Natural killer cell (primary cell): ENCODE measurements at places on chromosomes 4 and X. TPM values are rescaled to one million over a fixed set of nuclear protein-coding genes. Genes with fewer than 3 reads are reported as not detected.

The EDA2R gene
- total RNA-seq, result 0.43 TPM

The FRMPD3 gene
- 6.0 TPM for total RNA-seq

The MAGEA2B gene
- total RNA-seq, result not detected

GRCh38 chr4:139773560-139774318, 108.1 kb downstream of the MGST2 start:
- H3K27ac ChIP-seq, result no peak overlapping the region
- H3K27me3 ChIP-seq, result no peaks in the 10 kb centered on the region

DNA sequence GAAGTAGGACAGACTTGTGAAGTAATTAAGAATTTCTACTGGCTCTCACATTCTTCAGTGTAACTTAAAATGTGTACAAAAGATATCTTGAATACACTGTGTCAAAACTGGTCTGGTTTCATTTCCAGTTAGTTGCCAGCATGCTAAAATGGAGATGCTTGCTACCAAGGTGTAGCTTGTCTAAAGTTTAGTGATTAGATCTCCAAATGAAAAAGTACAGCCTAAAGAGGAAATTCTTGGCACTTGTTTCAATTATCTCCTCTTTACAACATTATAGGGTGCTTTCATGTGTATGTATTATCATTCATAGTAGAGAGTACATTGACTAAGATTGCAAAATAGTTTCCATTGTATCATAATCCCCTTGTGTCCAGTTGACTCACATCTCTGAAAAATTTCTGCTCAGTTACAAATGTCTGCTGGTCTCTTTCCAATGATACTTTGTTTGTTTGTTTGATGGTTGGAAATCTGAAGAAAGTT, 97.3 kb upstream of the SPRY1 start:
- no peak overlapping the region for H3K4me3 ChIP-seq
- DNase-seq, result no peak
- H3K27ac ChIP-seq, result no peak overlapping the region
- H3K27me3 ChIP-seq, result no peaks in the 10 kb centered on the region
- H3K4me1 ChIP-seq, result peaks cover 17% of the 10 kb centered on the region

DNA sequence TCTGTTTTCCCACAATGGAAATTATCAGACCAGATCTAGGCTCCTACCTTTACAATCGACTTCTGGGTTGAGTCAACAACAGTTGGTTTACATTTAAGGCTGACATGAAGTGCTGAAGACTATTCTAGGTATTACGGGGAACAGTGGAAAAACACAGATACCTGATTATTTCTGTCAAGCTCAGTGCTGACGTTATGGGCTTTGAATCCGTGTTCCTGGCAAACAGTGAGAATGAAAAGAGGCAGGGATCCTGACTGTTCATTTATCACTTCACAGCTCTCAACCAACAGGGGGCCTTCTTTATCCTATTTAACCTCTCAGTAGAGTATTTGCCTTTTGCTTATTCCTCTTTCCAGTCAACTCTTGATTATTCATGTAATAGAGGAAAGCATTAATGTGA, 43.1 kb downstream of the TMEM164 start:
- H3K27ac ChIP-seq, result no peak overlapping the region
- no peak for DNase-seq
- H3K36me3 ChIP-seq, result no peaks in the 10 kb centered on the region

- no peaks in the 10 kb centered on the region for H3K4me1 ChIP-seq
- no peaks in the 10 kb centered on the region for H3K36me3 ChIP-seq
- H3K27me3 ChIP-seq, result no peaks in the 10 kb centered on the region
- no peak overlapping the region for H3K4me3 ChIP-seq
Measured at GRCh38 chr4:68451246-68452211, 4.3 kb downstream of the TMPRSS11E start.

DNA sequence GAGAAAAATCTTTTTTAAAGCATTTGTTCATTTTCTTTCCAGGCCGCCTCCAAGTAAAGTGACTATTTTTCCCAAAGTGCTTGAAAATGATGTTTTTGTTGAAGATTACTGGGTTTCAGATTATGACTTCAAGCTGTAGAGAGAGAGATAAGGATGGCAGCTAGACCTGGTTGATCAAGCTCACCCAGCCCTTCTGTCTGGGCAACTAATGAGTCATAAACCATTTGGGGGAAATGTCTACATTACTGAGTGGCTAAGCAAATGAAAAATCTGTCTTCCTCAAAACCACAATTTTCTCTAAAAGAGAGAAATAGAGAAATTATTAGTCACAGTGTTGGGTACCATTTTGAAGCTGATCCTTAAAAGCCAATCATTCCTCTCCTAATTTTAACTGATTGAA, 355.4 kb upstream of the CPEB2 start:
- H3K27me3 ChIP-seq, result no peaks in the 10 kb centered on the region
- H3K4me3 ChIP-seq, result no peak overlapping the region
- H3K36me3 ChIP-seq, result no peaks in the 10 kb centered on the region
- H3K4me1 ChIP-seq, result no peaks in the 10 kb centered on the region
- no peak for DNase-seq

GRCh38 chr4:163895378-163896005, 401.0 kb downstream of the TMA16 start:
- H3K27ac ChIP-seq, result no peak overlapping the region
- DNase-seq, result no peak
- H3K27me3 ChIP-seq, result no peaks in the 10 kb centered on the region
- no peaks in the 10 kb centered on the region for H3K36me3 ChIP-seq
- peaks cover 8% of the 10 kb centered on the region for H3K4me1 ChIP-seq

- no peak overlapping the region for H3K4me3 ChIP-seq
- no peaks in the 10 kb centered on the region for H3K36me3 ChIP-seq
- DNase-seq, result no peak
- H3K27ac ChIP-seq, result no peak overlapping the region
- H3K27me3 ChIP-seq, result no peaks in the 10 kb centered on the region
Measured at GRCh38 chr4:84050015-84050414, 449.1 kb downstream of the NKX6-1 start.

- no peak overlapping the region for H3K27ac ChIP-seq
- H3K4me3 ChIP-seq, result no peak overlapping the region
- no peaks in the 10 kb centered on the region for H3K36me3 ChIP-seq
- no peak for DNase-seq
Measured at GRCh38 chr4:22522206-22522605, 6.3 kb upstream of the ADGRA3 start.

DNA sequence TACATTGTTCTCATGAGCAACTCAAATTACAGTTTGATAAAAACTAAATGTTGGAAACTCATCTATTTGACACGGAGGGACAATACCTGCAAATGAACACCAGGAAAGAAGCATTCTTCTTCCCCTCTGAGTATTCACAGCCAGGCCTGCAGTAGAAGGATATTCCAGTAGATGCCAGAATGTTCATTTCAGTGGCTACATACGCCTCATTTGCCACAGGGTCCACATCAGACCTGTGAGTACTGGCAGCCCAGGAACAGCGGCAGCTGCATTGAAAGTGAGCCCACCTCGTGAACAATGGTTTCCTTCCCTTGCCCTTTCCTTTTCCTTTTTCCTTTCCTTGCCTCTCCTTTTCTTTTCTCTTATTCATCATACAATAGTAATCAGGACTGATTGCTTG, 81.1 kb upstream of the NEIL3 start:
- no peak overlapping the region for H3K27ac ChIP-seq
- no peak overlapping the region for H3K4me3 ChIP-seq
- no peaks in the 10 kb centered on the region for H3K36me3 ChIP-seq
- no peaks in the 10 kb centered on the region for H3K4me1 ChIP-seq
- no peak for DNase-seq

DNA sequence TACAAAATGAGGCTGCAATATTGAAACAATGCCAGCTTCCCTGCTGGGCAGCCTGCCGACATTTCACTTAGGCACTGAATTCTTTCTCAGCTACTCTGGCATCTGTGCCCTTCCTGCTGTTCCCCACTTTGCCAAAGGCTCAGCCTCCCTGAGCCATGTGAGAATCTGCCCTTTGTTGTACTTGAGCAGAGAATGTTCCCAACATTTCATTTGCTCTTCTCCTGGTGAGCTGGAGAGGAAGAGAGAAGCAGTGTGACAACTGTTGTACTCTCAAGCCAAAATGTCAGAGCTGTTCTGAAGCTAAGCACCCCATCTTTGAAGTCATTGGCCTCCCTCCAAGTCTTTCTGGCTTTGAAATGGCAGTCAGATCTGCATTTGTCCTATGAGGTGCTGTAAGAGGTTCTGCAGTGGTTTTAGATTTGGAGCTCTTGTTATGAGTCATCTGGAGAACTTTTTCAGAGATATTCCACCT, 32.5 kb downstream of the LANCL3 start:
- no peak overlapping the region for H3K4me3 ChIP-seq
- H3K36me3 ChIP-seq, result no peaks in the 10 kb centered on the region
- H3K27ac ChIP-seq, result no peak overlapping the region
- no peaks in the 10 kb centered on the region for H3K4me1 ChIP-seq
- DNase-seq, result peak; percentile 1

GRCh38 chrX:1336331-1336943, at the start of gene IL3RA:
Gene IL3RA (plus strand): TSS chrX:1336785. CDS start chrX:1341766, 4,981 bp downstream.
- no peaks in the 10 kb centered on the region for H3K27me3 ChIP-seq
- H3K36me3 ChIP-seq, result no peaks in the 10 kb centered on the region
- H3K4me1 ChIP-seq, result peaks cover 35% of the 10 kb centered on the region
- H3K4me3 ChIP-seq, result peak within 1 kb of the TSS; percentile 53

DNA sequence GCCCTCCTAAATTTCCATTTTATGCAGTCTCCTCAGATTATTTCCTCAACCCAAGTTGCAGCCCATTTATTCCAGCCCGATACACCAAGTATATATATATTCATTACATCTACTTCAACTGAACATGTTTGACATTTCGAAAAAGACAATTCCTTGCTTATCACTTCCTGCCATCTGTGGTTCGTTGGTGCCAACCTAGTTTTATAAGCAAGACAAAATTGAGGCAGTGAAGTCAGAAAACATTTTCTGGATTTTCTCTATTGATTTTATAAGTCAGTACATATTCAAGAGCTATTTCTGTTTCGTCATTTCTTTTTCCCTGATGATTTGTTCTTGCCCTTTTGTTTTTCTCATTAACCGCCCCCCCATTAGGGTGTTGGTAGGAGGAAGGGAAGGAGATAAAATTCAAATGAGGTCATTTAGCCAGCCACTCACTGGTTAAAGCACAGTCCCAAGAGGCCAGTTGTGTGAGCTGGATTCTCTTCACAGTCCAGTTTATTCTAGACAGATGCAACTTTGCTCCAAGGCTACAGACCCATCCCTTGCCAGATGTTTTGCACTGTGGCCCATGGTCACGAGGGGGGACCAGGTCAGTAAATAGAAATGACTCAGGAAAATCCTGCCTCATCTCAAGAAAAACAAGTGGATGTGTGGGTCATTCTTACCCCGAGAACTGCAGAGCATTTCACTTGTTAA, 20.3 kb upstream of the VEGFD start:
- DNase-seq, result no peak
- no peak overlapping the region for H3K4me3 ChIP-seq
- H3K27me3 ChIP-seq, result no peaks in the 10 kb centered on the region
- H3K27ac ChIP-seq, result no peak overlapping the region

DNA sequence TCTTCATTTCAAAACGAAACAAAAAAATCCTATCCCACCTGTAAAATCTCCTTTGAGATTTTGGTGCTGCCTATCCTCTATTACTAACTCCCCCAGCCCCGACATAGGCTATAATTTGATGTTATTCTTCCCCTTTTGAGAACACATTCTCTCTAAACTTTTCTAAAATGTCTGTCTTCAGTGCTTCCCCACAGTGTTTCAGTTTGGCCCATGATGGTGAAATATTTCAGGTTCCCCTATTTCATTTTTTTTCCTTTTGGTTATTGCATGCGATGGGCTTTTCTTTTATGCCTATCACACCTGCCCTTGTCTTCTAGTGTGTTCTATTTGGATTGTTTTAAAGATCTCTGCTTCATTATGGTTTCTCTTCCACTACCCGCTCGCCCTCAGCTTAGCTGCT, 14.7 kb downstream of the BCORL1 start:
- DNase-seq, result no peak
- no peaks in the 10 kb centered on the region for H3K27me3 ChIP-seq
- H3K27ac ChIP-seq, result no peak overlapping the region
- no peaks in the 10 kb centered on the region for H3K36me3 ChIP-seq

DNA sequence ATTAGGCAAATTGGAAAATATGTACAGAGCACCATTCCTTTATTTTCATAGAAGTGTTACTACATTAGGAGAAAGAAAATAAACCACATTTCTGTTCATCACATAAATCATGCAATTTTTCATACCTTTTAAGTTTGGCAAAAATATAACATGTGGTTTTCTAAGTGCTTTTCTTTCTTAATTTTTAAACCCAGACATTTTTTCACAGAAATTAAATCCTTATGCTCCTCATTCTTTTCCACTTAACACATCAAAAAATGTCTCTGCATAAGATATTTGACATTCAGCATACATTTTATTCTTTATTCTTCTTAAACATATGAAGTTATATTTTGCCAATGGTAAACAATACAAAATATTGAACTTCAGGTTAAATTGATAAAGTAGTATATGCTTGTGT, 826.6 kb upstream of the SLIT2 start:
- no peaks in the 10 kb centered on the region for H3K4me1 ChIP-seq
- DNase-seq, result no peak
- H3K4me3 ChIP-seq, result no peak overlapping the region
- no peaks in the 10 kb centered on the region for H3K36me3 ChIP-seq
- no peak overlapping the region for H3K27ac ChIP-seq
- no peaks in the 10 kb centered on the region for H3K27me3 ChIP-seq
